ENCODE measurements at places on chromosomes 16 and 17.

DNA sequence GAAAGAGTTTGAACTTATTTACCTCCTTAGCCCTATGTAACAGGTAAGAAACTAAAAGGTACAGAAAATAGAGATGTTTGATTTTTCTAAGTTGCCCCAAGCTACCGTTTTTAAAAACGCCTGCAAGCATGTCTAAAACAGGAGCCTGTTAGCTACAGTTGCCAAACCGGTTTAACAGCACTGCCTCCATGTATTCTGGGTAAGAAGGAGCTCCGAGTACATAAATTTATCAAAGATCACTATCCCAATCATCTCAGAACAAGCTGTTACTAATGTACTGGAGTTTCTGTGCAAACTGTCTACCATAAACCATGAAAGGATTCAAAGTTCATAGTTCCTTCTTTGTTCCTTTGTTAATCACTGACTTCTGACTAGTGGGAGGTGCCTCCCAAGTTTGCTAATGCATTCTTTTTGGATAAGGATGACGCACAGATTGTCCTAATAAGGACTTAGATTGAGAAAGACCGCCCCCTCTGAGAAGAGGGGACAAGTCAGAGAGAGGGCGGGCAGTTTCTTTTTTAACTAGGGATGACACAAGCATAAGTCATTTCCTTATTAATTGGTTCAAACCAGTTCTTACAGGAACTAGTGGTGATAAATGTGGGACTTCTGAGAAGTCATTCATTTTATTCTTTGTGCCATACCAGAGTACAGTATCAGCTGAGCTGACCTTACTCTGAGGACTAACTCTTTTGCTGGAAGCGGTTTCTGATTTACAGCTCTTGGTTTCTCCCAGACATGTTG is 55.3 kb downstream of the TUBD1 start:
- DNase-seq: peak; percentile 100

DNA sequence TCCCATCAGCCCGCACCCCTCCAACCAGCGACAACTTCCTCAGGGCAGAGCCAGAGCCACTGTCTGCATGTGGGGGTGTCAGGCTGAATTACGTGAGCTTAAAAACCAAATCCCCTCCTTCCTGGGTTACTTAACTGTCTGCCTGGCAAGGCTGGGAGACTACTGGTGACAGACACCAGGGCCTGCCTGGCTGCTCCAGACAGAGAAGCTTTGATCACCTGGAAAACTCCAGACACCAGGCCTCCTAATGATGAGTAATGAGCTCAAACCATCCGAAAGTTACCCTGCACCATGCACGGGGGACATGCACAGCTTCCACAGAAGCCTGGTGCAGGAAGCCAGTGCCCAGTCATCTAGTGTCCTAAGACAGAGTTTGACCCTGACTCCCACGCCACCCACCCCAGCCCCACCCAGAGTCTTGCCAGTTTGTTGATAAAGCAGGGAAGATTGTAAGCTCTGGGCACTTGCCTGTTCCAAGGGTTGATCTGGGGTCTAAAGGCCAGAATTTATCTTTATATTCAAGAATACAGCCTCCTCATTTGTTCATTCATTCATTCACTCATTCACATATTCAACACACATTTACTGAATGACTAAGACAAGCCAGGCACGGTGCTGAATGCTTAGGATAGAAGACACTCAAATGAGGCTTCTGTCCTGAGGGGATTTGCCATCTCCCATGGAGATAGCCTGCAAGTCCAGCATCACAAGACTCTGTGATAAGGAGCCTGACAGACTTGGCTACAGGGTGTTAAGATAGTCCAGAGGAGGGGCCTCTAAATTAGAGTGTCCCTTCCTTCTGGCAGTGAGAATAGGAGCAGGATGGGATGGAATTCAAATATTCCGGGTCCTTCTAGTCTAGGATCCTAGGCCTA is 7.2 kb upstream of the CCDC182 start:
- no peak for DNase-seq

DNA sequence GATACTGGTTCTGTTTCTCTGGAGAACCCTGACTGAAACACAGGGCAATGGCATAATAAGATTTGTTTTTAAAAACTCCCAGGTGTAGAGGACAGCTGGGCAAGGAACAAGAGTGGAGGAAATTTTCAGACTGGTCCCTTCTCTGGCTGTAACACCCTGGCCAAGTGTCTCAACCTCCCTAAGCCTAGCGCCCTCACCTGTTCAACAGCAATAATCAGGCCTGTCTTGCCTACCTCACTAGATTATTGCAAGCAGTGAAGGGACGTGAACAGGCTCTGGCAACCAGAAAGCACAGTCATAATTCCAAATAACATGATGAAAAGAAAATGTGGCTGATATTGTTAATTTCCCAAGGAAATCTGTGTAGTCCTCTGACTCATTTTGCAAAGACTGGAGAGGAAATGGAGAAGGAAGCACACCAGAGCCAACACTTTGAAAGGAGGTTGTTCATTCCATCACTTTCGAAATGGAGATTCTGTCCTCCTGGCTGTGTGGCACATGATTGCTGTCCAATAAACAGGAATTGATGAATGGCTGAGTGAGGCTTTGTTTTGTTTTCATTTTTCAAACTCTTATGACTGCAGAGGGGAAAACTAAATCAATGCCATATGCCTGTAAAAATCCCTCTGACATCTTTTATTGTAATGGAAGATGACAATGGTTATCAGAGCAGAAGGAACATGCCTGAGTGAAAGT is 87.5 kb upstream of the HLF start:
- DNase-seq: peak; percentile 24

DNA sequence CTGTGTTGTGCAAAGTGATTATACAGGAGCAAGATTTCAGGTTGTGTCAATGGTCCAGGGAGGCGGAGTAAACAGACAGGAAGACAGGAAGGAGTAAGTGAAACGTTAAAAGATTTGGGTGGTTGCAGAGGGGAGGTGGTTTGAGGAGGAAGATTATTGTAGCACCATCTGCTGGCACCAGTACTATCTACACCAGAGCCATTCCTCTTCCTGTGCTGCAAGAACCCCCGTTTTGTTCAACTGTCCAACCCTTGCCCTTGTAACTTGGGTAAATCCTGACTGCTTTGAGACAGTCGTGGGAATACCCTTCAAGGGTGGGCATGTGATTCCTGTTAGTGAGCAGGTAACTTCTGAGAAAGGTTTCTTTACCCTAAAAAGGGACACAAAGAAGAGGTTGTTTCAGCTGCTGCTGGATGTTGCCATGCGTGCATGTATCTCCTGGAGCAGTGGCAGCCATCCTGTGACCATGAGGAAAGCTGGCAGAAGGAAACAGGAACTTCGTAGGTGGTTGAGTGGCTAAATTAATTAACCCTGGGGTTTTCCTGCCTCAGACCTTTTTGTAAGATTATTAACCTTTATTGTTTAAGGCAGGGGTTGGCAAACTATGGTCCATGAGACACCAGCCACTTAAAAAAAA is 124.1 kb downstream of the PRKCA start:
- peak; percentile 11 for DNase-seq

- DNase-seq: no peak
Measured at GRCh38 chr17:6145946-6146345, 75.8 kb downstream of the WSCD1 start.

GRCh38 chr17:6695565-6695964 is 17.6 kb downstream of the SLC13A5 start:
- no peak for DNase-seq

DNA sequence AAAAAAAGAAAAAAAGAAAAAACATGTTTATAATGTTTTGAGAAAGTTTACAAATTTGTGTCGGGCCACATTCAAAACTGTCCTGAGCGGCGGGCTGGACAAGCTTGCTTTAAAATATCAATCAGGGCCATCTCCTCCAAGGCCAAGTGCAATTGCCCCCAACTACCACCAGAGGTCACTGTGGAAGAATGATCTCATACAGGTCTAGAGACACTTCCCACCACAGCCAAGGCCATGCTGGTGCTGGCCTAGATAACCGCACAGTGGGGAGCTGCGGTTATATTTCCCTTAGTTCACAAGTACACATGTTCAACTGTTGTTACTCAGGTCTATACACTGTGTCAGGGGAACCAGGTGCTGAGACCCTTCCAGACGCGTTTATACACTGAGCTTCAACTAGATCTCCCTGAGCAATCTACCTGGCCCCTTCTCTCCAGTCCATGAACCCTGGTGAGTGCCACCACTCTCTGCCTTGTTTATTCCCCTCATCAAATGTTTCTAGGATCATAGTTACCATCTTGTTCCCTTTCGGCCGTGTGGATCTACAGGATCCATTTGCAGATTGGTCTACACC is 83.8 kb upstream of the CCL2 start:
- DNase-seq: peak; percentile 65

- no peak for DNase-seq
Measured at GRCh38 chr16:28292731-28293600, 641 bp downstream of the SBK1 start.

GRCh38 chr16:17258848-17259713 is 211.7 kb downstream of the XYLT1 start:
- peak; percentile 25 for DNase-seq

DNA sequence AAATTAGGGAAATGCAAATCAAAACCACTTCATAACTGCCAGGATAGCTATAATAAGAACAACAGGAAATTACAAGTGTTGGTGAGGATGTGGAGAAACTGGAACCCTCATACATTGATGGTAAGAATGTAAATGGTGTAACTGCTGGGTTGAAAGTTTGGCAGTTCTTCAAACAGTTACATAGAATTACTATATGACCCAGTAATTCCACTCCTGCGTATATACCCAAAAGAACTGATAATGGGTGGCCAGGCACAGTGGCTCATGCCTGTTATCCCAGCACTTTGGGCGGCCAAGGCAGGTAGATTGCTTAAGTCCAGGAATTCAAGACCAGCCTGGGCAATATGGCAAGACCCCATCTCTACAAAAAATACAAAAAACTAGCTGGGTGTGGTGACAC is 4.5 kb upstream of the CMTM4 start:
- no peak for DNase-seq

GRCh38 chr17:13583996-13584700 is 17.6 kb downstream of the HS3ST3A1 start:
- no peak for DNase-seq

- DNase-seq: peak; percentile 59
Measured at GRCh38 chr16:3951861-3952736, 71.6 kb upstream of the CREBBP start.

GRCh38 chr17:70552982-70553334 is 383.6 kb downstream of the KCNJ2 start:
- DNase-seq: no peak

GRCh38 chr17:59897090-59897489 is 4.2 kb downstream of the RPS6KB1 start:
- peak; percentile 36 for DNase-seq

GRCh38 chr16:11743308-11744074 is 834 bp upstream of the TXNDC11 start:
- peak; percentile 80 for DNase-seq

DNA sequence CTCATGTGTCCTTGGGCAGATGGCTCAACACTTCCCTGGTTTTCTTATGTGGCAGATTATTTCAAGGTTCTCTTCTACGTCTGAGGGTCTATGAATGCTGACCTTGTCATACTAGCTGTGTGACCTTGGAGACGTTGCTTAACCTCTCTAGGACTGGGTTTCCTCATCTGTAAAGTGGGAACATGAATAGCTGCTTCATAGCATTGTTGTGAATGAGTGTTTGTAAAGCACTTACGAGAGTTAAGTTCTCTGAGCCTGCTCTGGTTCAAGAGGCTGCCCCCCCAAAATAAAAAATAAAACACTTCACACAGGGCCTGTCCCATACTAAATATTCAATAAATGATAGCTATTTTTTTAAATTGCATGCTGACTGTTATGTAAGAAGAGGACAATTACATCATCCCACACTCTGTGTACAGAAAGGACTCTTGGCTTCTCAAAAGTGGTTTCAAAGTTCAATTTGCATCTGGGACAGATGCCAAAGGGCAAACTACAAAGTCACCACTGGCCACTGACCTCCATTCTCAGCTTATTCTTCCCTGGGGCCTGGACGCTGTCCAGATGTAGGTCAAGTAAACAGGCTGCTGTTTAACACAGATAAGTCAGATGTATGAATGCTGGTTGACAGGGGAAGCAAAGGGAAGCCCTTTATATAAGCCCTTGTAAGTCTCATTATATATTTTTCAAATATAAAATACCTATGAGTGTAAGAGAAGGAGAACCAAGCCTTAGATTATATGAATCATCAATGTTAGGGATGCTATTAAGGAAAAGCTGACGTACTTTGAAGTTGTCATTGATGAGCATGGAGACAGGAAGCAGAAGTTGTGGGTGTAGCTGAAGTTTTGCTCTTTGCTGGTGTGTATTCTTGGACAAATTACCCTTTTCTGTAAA is 15.4 kb upstream of the NDEL1 start:
- DNase-seq: peak; percentile 59

- DNase-seq: no peak
Measured at GRCh38 chr17:82045936-82046484, 5.6 kb downstream of the RFNG start.

DNA sequence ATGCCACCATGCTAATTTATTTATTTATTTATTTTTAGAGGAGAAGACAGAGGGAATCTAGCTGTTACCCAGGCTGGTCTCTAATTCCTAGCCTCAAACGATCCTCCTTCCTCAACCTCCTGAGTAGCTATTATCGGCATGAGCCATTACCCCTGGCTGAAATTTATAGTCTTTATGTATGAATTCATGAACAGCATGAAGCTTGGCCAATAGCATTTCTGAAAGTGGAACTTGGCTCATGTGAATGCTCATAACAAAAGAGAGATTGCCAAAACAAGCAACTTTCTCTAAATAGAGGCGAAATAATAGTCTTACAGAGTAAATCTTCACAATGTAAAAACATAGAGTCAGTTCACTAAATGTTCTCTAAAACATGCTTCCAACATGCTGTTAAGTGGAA is 30.1 kb upstream of the SMURF2 start:
- DNase-seq: no peak

DNA sequence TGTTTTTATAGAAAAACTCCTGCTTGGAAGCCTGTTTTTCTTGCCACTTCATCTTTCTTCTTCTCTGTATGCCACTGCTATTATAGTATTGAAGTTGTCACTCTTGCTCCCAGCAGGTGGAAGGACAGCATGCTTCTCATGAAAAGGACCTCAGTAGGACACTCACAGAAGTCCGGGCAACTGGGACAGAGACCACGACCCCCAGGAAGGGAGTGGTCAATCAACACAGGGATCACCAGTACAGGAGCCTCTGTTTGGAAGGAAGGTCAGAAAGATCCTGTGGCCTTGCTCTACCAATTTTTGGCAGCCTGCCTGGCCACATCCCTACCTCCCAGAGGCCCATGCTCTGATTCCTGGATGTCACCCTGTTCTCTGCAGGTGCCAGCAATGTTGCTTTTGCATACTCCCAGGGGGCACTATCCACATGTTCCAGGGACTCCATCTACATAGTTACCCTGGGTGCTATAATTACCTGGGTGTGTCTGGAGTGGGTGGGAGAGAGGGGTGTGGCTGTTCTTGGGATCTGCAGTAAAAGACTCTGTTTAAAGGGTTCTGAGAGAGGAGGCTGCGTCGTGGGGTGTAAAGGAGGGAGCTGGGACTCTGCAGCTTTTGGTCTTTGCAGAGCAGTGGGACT is 13.7 kb upstream of the AKAP10 start:
- DNase-seq: no peak

Measured in GM23248 (cell line).